ENCODE measurements at places on chromosomes 6 and 20.

DNA sequence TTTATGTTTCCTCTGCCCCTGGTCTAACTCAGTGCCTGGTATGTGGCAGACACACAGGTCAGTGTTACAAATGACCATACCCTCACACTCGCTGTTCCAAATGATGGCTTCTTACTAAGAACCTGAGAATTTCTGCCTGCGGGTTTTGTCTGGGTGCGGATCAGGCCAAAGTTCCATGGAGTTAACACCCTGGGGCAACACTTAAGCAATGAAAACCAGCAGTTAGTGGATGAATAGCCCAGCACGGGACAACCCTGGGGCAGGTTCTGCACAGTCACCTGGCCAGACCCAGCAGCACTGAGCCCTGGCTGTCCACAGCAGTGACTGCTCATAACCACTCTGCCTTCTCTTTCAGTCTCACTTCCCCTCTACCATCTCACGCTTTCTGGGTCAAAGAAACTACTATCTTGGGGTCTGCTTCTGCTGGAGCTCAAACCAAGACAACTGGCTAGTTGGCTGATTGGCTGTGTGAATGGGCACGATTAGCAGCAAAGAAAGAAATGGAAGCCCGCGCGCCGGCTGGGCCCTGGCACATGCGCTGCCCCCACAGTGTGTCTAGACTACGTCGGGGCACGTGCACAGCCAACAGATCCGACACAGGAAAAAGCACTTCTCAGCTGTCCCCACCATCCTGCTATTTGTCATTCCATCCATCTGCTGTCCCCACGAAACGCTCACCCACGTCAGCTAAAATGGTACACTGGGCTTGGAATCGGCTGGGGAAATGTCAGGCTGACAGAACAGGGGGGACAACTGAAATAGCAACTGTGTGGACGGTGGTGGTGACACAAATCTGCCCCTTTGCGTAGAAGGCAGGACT lies 36.6 kb downstream of the MGME1 start:
- no peak for DNase-seq

- DNase-seq: peak; percentile 24
These were observed 175.8 kb downstream of the GMPR start for GRCh38 chr6:16414205-16414604.

DNA sequence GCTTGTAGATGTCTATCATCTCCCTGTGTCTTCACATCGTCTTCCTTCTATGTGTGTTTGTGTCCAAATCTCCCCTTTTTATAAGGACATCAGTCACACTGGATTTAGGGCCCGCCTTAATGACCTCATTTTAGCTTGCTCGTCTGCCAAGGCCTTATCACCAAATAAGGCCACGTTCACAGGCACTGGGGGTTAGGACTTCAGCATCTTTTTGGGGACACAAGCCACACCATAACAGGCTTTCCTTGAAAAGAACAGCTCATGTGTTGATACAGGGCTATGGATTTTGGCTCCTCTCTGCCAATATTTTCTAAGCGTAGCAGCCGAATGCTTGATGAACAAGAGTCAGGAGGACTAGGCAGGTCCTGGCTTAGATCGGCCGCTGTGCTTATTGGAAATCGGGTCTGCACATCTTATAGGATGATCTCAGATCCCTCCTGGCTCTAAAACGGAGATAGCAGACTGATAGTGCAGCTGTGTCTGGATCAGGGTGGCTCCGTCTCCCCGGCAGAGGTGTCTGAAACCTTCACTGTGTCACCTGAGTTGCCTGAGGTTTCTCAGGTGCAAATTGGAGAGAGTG lies 16.2 kb upstream of the TMEM181 start:
- no peak for DNase-seq

GRCh38 chr20:58906894-58907293 lies 54.4 kb downstream of the GNAS start:
- DNase-seq: no peak

DNA sequence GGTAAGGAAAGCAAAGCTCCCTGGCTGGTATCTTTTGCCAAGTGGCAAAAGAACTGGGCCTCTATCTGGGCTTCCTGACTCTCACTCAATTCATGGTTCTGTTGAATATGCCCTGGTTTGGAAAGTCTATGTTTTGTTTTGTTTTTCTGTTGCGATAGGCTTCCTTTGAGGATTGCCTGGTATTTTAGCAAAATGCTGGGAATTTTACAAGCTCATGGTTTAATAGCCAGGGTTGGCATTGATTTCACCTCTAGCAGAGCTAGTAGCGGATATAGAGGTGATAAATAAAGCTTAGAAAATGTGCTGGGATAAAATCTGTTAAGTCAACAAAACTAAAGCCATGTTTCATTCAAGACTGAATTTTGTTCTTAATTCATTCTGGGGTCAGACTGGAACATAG lies 109.9 kb downstream of the RNF144B start:
- no peak for DNase-seq

GRCh38 chr6:167850782-167851181 lies 24.1 kb downstream of the AFDN start:
- no peak for DNase-seq

- no peak for DNase-seq
These were observed 57.8 kb downstream of the FOXA2 start for GRCh38 chr20:22526512-22527012.

GRCh38 chr6:19219931-19220330 lies 617.2 kb upstream of the ID4 start:
- no peak for DNase-seq

DNA sequence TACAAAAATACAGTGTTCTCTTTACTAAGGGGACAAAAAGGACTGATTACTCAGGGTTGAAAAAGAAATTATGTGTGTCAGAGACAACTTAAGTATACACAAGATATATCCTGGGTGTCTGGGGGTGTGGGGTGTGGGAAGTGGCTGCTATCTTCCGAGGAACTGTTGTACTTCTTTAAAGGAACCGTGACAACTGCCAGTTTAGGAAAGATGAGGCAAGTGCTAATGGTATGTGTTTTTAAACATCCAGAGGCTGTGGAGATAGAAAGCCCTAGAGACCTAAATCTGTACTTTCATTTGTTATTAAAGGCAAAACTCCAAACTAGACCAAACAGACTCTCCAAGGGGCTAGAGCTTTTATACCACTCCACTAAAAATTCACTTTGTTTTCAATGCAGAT lies 95.6 kb downstream of the SNAP25 start:
- no peak for DNase-seq

- no peak for DNase-seq
These were observed 8.4 kb downstream of the CYP21A2 start for GRCh38 chr6:32046450-32047083.

DNA sequence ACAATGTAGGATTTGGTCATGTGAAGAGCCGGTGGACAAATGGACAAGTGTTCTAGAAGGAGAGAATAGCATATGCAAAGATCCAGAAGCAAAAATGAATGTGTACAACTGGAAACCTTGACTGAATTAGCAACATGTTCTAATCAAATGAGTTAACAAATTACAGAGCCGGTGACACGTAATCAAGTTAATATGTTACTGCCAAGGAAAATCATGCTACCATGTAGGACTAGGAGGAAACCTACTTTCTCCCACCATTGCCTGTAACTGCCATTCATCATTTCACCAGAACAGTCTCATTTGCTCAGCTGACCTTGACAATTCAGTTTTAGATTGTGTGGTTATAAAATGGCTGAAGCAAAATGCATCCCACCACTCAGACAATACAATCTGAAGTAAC lies 179.4 kb downstream of the KIF16B start:
- DNase-seq: no peak

- no peak for DNase-seq
These were observed 150.4 kb downstream of the C6orf58 start for GRCh38 chr6:127727260-127727953.

DNA sequence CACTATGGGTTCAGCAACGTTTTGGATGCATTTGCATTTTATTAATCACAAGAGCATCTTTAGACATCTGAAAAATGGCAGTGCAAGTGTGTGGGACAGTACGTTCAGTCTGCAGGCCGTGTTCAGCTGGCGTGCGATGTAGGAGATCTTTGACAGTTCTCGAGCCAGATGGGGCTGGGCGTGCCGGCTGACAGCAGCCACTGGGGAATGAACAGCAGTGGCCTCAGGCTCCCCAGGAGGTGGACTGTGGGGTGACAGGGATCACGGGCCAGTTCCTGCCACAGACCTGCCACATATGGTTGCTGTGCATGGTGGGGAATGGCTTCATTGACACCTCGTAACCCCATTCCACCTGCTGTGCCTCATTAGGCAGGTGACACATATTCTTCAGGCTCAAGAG lies 16.4 kb upstream of the MLN start:
- DNase-seq: no peak

DNA sequence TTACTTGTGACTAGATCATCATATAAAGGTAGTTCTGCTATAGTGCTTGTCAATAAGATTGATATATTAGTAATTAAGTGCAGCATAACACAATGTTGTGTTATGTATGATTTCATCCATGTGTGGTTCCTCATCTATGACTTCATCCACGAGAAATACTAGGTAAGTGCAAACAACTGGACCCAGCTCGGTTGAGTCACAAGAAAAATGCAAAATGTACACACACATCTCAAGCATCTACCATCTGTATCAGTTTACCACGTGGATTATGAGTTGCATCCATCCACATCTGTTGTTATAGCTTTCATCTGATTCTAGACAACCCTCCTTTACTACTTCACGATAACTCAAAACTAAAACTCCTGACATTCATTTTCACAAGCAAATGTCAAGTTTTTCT lies 517.0 kb upstream of the CITED2 start:
- no peak for DNase-seq

- no peak for DNase-seq
These were observed 24.4 kb upstream of the C6orf62 start for GRCh38 chr6:24743265-24743943.

DNA sequence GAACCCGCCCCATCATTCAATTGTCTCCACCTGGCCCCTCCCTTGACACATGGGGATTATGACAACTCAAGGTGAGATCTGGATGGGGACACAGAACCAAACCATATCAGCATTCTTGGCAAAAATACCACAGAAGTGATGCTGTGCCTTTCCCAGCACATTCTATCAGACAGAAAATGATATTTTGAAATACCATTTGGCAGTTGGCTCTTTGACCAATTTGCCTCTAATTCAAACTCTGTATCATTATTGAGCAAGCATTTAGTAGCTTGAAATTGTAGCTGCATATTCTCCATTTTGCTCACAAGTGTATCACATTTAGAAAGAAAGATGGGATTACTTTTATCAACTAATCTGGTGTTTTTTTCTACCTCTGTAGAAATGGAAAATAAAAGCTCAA lies 64.0 kb downstream of the PLCB1 start:
- DNase-seq: no peak

GRCh38 chr6:141413196-141413595 lies 719.5 kb upstream of the GJE1 start:
- DNase-seq: no peak

DNA sequence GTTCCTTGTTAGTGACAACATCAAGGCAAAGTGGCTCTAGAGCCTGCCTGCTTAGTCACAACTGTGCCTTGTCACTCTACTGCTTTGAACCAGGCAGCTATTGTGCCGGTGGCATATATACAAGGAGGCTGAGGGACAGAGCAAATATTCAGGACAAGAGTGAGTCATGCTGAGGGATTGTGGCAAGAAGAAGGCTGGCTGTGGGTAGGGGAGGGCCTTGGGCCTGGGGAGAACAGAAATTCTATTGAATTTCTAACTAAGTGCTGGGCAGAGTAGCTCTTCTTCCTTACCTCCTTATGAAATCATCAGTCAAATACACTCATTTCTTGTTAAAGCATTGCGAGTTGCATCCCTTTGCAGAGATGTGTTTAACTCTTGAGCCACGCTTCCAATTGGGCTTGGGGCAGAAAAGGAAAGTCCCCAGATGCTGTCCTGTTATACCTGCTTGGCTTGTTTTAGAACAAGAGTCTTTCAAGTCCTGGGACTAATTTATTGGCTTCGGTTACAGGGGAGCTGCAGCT lies 59.7 kb downstream of the PFDN4 start:
- no peak for DNase-seq

GRCh38 chr6:111256646-111257045 lies 169.3 kb downstream of the SLC16A10 start:
- no peak for DNase-seq

- DNase-seq: no peak
These were observed 1.4 kb downstream of the NFYA start for GRCh38 chr6:41073968-41074691.

- no peak for DNase-seq
These were observed 54.9 kb upstream of the TULP4 start for GRCh38 chr6:158257425-158257759.

GRCh38 chr6:71033171-71033570 lies 76.3 kb upstream of the B3GAT2 start:
- DNase-seq: no peak

- DNase-seq: no peak
These were observed 355.9 kb downstream of the FARS2 start for GRCh38 chr6:5617179-5617578.

GRCh38 chr6:128821116-128821515 lies 61.8 kb upstream of the LAMA2 start:
- no peak for DNase-seq

- DNase-seq: no peak
These were observed at the start of gene NOL4L for GRCh38 chr20:32585011-32585585. NOL4L (minus strand) TSS chr20:32585333; CDS start chr20:32584890, 443 bp downstream.
